Motor neuron (in vitro differentiated cells): ENCODE measurements at places on chromosomes 2 and 18.

DNA sequence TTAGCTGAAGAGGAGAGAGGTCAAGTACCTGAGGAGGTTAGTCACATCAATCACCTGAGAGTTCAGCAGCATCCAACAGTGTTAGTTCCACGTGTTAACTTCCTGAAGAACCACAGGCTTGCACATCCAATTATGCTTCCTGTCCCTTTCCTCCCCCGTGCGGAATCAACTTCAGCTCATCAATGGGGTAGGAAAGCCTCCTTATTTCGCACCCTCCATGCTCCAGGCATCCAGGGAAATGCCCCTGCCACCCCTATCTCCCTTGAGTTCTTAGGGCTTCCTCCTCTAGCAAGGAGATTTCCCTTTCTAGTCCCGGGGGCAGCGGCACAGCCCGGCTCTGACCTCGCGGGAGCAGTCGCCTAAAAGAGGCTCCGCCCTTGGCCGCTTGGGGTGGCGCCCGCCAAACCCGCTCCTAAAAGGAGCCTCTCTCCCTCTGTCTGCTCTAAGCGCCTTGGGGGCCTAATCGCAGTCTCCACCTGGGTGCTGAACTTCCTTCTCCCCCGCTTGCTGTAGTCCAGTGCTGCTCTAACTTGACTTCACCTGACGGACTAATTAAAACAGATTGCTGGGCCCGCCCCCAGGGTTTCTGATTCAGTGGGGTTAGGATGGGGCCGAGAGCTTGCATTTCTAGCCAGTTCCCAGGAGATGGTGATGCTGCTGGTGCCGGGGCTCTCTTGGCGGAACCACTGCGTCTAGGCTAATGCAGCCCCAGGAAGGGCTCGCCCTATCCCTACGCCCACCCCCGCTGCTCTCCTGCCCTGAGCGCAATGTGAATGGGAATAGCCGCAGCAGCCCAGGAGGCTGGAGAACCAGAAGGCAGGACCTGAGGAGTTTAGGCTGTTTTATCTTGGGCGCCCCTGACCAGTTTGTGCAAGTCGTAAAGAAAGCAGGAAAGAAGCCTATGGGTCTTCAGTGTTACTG, 3.4 kb upstream of the TET3 start:
- peak; percentile 13 for ATAC-seq

GRCh38 chr2:69933839-69934613, 19.1 kb downstream of the MXD1 start:
- peak; percentile 82 for ATAC-seq

- ATAC-seq: no peak
Measured at GRCh38 chr2:48428449-48428848, 101.5 kb upstream of the STON1 start.

DNA sequence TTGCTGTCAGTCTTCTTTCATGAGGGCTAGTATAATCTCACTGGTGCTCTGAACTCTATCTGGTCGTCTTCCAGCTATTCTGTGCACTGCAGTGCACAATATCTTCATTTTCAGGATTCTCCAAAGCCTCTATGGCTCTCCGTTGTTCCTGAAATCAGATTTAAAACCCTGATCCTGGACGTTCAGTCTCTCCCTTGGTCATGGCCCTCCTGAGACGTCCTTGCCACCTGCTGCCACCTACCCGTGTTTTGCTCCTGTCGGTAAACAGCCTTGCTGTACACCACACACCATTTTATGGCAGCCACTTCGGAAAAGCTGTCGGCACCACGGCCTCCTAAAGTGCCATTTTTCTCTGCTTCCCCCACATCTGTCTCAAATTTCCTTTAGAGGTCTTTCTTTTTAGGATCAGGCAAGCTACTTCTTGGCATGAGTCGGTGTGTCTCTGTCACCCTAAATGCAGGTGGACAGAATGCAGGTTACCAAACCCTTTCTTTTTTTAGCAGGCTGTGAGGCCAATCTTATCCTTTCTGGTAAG, 170.0 kb downstream of the HRH4 start:
- ATAC-seq: no peak

- ATAC-seq: no peak
Measured at GRCh38 chr2:178110681-178111080, 1.6 kb upstream of the RBM45 start.
